ENCODE measurements at places on chromosomes 13 and 19.

DNA sequence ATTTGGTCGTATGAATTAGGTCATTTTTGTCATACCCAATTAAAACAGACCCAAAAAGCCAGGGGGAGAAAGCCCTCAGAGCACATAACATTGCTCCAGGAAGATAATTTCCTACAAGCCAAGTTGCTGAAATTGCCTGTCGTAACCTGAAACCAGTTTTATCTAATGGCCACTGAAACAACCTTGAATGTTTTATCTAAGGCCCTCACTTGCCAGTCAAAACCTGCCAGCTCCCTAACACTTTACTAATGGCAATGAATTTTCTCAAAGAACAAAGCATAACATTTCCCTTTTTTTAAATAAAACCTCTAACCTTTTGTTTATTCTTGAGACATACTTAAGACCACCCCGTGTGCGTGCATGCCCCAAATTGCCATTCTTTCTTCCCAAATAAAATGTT lies 496.2 kb upstream of the KLHL1 start:
- DNase-seq = no peak

GRCh38 chr19:40286235-40286970 lies 1.3 kb upstream of the AKT2 start:
- no peak for DNase-seq

DNA sequence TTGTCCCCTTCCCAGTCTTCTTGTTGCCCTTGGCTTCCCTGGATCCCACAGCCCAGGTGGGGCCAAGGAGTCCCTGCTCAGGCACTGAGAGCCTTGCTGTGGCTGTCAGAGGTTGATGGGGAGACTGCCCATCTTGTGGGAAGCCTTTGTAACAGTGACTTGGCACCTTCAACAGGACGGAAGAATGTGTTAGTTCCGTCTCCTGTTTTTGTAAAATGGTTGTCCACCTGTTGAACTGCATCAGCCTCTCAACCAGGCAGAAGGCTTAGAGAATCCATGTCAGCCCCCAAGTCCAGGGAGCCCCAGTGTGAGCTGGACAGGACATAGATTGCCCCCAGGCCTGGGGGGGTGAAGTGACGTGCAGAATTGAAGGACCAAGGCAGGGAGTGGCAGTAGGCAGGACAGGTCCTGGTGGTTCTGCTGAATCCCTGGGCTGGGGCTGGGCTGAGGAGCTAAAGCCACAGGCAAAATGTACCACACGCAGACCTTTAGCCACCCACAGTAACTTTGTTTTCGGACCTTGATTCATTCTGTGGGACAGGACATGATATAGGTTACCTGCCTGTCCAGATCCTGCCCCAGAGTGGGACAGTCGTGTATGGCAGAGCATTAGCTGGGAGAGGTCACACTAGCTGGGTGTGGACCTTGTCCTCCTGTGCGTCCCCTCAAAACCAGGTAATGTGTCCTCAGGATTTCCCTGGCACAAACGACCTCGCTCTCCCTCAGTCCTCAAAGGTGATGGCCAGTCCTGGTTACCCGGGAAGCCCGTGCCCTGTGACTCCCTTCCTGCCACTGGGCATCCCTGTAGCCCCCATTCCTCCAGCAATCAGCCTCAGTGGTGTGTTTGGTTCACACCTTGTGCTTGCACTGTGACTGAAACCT lies 47.0 kb downstream of the GATAD2A start:
- no peak for DNase-seq

DNA sequence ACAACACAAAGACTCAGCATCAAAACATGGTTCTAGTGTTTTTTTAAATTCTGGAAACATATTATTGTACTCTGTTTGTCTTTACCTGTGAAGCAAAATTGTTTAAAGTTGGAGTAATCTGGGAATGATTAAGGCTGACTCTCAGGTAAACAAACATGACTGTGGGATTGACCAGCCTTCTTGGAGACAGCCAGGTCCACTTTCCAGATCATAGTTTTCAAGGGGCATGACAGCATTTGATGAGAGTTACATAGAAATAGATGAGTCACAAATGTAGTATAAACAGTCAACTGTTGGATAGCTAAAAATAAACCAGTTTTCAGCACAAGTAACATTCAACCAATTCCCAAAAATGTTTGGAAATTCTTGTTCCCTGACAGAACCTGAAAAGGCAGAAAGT lies 1680.9 kb downstream of the OLFM4 start:
- no peak for DNase-seq

DNA sequence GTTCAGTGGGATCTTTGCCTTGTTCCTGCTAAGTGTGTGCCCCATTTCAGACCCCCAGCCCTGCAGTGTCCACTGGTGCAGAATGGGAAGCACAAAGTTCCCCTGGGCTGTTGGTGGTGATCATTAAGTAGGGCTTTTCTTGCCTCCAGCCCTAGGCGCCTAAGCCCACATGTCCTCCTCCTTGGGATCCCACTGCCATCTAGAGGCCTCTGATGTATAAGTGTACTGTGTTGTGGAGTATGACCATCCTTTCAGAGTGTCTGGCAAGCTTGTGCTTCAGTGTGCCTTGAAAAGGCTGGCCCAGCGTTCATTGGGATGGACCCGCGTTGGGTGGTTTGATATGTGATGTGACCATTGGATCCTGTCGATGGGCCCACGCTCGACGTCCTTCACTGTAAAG lies 71.2 kb downstream of the WASF3 start:
- no peak for DNase-seq

DNA sequence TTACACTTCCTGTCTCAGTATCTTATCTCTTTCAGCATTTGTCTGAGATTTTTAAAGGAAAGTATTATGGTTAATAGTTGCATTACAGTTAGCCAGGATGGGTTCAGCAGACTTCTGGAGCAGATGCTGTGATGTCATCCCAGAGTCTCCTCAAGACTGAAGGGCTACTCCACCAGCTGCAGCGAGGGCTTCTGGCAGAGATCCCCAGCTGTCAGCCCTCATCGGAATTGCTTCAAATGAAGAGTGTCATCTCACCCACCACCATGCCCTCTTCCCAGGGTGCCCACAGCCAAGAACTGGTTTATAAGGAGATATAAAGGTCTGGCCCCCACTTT lies 84.4 kb downstream of the FAM216B start:
- DNase-seq = no peak

DNA sequence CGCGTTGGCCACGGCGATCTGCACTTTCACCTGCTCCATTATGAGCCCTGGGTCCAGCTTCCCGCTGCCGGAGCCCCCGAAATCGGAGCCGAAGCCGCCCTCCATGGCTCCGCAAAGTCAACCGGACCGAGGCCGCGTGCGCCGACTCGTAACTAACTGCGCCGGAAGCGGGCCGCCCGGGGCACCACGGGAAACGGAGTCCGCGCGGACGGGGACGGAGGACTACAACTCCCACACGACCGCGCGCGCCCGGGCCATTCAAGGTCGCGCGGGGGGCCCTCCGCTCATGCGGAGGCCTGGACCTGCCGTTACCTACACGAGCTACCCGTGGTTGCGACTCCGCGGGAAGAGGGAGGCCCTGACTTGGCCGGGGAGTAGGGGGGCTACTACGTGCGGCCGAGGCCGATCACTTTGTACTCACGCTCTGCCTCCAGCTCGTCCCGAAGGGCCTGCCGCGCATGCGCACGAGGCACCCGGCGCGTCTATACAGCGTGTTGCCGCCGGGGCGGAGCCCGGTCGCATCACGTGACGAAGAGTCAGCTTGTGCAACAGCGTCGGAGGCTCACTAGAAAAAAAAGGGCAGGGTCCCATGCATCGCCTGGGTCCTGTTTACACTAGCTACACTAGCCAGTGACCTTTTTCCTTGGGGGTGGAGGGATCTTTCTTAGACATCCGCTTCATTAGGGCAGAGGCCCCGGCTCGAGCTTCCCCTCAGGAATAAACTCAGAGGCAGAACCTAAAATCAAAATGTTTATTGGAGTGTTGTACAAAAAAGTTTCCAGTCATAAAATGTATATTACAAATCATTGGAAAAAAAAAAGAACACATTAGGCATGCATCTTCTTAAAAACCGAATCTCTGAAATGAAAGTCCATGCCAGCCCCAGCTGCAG lies at the start of gene TIMM13:
TIMM13 (minus strand) TSS at position 158 of the 892 bp plus-strand sequence; CDS start at position 105, 53 bp downstream.
- peak; percentile 77 for DNase-seq

GRCh38 chr19:27972291-27973040 lies 1240.5 kb downstream of the UQCRFS1 start:
- DNase-seq = peak; percentile 17

- DNase-seq = no peak
These were observed 3.5 kb upstream of the DOCK6 start for GRCh38 chr19:11265785-11266236.

DNA sequence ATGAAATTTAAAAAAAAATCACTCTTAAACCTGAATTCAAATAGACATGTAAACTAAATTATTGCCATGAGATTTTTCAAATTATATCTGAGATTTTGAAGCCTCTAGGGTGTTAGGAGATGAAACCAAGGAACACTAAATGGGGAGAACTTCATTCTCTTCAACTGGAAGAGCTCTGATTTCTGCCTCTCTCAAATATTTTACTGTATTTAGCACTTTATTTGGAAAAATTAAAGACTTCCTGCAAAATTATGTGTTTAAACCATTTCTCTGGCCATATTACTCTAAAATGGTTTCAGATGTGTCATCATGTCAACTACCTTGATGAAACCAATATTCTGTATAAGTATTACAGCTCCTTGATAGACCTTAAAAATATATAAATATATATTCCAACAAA lies 1571.6 kb upstream of the PRR20A start:
- no peak for DNase-seq

DNA sequence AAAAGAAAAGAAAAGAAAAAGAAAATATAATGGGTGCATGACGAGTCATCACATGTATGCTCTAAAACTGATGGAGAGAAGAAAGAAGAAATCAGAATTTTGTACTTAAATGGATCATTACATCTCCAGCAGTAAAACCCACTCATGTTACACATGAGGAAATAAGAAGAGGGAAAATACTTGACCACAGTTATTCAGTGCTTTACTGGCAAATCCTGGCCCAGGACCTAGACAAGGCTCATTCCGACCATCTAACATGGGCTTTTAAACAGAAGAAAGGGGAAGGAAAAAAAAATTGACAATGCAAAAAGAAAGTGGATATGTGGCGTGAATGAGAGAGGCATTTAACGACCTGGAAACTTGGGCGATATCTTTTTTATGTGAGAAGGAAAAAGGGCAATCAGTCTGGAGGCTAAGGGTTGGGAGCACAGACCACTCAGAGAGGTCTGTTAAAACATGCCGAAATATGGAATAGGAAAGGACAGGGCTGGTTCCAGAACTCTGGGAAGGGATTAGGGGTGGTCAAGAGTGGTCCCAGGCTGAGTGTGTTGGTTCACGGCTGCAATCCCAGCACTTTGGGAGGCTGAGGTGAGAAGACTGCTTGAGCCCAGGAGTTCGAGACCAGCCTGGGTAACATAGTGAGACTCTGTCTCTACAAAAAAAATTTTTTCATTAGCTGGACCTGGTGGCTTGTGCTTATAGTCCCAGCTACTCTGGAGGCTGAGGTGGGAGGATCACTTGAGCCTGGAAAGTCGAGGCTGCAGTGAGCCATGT lies 1.6 kb downstream of the SIGLECL1 start:
- DNase-seq = no peak

GRCh38 chr19:18464646-18465045 lies 26.7 kb upstream of the ISYNA1 start:
- DNase-seq = peak; percentile 60

- no peak for DNase-seq
These were observed 43.6 kb upstream of the ZNF681 start for GRCh38 chr19:23802290-23802689.

DNA sequence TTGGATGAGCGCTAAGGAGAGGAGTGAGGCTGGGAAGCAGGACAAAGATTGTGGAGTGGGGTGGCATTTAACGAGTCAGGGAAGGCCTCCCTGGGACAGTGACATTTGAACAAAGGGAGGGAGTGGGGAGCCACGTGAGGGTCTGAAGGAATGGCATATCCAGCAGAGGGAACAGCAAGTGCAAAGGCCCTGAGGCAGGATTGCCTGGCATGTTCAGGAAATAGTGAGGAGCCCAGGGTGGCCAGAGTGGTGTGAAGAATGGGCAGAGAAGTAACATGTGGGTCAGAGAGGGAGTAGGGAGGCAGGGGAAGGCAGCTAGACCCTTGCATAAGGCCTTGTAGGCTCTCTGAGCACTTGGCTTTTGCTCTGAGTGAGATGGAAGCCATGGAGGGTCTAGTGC lies 14.9 kb upstream of the PVR start:
- DNase-seq = no peak

- DNase-seq = no peak
These were observed 75.0 kb downstream of the KCNRG start for GRCh38 chr13:50090211-50090610.

GRCh38 chr19:16259385-16260159 lies 61.9 kb downstream of the AP1M1 start:
- DNase-seq = no peak

DNA sequence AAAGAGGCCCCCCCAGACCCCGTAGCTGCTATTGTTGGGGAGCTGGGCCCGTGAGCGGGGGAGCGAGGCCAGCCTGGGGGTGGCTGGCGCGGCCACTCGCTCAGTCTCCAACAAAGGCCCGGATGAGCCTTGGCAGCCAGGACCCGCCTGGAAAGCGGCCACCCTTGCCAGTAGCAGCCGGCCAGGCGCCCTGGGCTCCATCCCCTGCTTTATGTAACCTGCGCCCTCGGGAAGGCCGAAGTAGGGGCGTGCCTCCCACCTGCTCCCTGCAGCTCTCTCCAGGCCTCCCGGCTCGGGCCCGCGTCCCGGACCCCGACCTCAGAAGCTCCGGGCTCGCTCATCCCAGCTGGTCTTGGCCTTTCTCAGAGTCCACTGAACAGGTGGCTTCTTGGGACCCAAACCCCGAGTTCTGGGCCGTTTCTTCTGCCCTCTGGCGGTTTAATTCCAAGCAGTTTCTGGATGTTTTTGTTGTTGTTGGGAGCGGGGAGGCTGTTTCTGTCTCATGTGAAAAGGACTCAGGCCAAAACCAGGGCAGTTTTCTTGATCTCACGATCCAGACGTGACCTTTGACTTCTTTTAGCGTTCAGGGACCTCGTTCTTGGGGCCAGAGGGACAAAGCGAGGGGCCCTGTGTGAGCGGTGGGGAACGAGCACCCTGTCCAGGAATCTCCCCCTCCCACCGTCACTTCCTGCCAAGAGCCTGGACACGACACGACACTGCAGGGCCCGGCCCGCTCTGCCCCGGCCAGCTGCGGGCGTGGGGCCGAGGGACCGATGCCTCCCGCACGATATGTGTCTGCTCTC lies 1.2 kb downstream of the CDC34 start:
- no peak for DNase-seq

- DNase-seq = no peak
These were observed 8.6 kb upstream of the SLC7A9 start for GRCh38 chr19:32877977-32878745.

GRCh38 chr13:24865163-24865953 lies 101.4 kb downstream of the RNF17 start:
- DNase-seq = no peak

DNA sequence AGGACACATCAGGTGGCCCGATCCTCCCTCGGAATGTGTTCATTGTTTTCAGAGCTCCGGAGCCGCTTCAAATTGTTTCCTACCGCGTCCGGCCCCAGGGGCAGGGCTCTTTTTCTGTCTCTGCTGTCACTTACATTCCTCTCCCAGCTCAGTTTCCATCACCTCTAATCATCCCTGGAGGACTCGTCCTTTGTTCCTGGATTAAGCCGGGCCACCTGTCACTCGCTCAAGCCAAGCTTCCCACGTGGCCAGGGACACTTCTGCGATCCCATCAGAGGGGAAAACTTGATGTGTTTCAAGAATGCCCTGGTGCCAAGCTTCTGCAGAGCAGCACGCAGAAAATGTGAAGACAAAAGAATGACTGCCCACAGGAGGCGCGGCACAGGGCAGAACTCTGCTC lies 13.5 kb downstream of the IL17D start:
- DNase-seq = no peak

GRCh38 chr13:59439776-59440428 lies 723.8 kb downstream of the DIAPH3 start:
- no peak for DNase-seq

GRCh38 chr19:56538761-56539263 lies at the start of gene ZFP28:
Gene ZFP28 (plus strand): TSS chr19:56538948. CDS start chr19:56539019, 71 bp downstream.
- no peak for DNase-seq

GRCh38 chr13:113049981-113050380 lies 55.6 kb upstream of the F7 start:
- no peak for DNase-seq

Data from non-pigmented ciliary epithelial cell (primary cell).